HuH-7 (cell line): ENCODE measurements at places on chromosomes 7 and 10.

DNA sequence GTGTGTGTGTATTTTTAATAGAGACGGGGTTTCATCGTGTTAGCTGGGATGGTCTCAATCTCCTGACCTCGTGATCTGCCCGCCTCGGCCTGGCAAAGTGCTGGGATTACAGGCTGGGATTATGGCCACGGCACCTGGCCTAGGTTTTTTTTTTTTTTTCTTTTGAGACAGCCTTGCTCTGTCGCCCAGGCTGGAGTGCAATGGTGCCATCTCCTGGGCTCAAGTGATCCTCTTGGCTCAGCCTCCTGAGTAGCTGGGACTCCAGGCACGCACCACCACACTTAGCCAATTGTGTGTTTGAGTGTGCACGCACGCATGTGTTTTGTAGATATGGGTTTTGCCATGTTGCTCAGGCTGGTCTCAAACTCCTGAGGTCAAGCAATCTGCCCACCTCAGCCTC lies 629.8 kb downstream of the ETV1 start:
- no peak for DNase-seq

DNA sequence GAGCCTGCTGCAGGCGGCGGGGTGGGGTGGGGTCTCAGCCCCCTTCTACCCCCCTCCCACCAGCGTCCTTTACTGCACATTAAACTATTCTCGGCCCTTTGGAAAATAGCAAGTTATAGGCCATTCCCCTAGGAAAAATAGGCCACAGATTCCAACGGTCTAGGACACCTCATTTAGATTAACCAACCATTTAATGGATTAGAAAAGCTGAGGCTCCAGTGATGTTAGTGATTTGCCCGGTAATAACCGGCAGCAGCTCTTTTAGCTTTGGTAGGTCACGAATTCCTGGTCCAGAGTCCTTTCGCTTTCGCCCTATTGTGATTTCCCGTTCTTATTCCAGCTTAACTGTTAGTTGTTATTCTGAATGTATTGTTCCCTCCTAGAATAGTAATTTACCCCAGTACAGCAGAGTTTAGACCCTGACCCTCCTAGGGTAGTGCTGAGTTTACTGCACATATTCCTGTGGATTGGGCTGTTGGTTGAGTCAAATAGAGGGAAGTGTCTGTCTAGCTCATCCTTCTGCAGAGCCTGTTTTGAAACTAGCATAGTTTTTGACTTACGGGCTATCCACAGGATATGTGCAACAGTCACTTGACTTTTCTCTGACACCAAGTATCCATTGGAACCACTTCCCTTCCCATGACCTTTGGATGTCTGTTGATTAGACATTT lies 754 bp downstream of the GSTO1 start:
- no peak for DNase-seq

DNA sequence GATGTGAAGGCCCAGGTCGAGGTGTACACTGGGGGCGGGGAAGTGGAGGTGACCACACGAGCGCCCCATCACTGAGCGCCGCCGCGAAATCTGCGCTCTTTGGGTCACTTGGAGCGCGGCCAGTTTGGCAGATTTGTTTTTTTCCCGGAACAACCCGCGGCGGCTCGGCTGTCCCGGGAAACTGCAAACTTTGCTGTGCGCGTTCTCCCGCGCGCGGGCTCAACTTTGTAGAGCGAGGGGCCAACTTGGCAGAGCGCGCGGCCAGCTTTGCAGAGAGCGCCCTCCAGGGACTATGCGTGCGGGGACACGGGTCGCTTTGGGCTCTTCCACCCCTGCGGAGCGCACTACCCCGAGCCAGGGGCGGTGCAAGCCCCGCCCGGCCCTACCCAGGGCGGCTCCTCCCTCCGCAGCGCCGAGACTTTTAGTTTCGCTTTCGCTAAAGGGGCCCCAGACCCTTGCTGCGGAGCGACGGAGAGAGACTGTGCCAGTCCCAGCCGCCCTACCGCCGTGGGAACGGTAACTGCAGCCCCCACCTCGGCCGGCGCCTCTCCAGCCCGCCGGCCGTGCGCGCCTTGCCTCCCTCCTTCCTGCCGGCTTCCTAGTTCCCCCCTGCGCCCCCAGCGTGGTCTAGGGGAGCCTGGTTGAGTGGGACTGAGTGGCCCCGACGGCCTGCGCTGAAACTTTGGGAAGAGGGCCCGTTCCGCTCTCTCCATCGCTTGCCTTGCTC lies at the start of gene CASP7:
Gene CASP7 (plus strand): TSS at position 450 of the 727 bp plus-strand sequence. CDS start 17,582 bp downstream, outside the sequence.
- peak; percentile 86 for DNase-seq

DNA sequence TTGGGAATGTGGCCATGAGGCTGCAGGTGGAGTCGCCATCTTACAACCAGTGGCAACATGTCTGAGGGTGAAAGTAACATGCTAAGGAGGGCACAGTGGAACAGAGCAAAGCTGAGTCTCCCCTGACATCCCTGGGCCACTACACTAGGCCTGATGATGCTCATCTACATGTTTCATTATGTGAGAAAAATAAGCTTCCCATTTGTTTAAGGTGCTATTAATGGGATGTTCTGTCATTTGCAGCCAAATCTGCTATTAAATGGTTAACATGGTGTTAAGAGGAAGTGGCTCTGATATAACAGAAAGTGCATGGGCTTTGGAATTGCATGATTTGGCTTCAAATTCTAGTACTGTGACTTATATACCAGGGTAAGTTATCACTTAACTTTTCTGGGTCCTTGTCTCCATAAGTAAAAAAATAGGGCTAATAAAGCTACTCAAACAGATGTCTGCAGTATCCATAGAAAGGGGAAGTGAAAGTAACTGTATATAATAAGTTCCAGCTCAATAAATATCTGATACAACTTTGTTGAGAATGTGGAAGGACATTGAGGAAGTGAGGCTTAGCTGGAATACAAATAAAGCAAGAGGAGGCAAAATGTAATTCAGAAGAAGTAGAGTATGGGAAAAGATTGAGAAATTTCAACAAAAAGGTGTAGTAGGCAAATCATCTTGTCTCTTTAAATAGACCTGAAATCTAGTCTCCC lies 158.9 kb downstream of the RTKN2 start:
- no peak for DNase-seq

- DNase-seq: no peak
Measured at GRCh38 chr10:62744136-62744535, 60.4 kb upstream of the ADO start.

- DNase-seq: no peak
Measured at GRCh38 chr7:86914551-86914950, 144.9 kb downstream of the ELAPOR2 start.

GRCh38 chr7:6221340-6222319 lies 50.8 kb downstream of the CYTH3 start:
- DNase-seq: no peak

DNA sequence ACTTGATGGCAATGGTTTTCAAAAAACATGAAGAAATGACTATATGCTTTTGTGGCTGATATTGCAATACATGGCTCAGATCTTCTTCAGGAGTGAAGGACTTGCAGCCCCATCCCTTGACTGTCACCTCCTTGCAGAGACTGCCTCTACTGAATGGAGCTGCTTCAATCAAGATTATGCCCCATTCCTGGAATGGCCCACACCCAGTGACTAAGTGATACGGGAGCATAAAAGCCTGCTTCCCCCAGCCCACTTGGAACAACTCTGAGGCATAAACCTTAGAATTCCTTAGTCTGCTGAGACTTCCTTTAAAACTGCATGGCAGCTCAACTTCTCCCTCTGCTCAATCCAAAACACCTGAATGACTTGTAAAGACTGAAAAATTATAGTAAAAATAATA lies 957.1 kb downstream of the SORCS3 start:
- no peak for DNase-seq

DNA sequence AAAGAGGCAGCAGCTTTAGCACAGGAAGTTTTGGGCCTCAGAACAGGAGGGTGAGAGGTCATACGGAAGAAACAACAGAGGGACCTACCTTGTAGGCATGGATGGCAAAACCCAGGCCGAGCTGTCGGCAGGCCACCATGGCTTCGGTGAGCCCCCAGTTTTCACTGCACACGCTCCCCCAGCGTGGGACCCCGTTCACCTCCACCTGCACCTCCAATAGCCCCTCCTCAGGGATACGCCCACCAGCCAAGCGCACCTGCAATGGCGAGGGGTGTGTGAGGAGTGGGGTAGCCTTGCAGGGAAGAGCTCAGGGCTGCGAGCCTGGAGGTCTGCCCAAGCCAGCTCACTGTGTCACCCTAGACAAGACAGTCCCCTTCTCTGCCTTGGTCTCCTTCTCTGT lies 11.3 kb downstream of the LOXL4 start:
- DNase-seq: no peak

DNA sequence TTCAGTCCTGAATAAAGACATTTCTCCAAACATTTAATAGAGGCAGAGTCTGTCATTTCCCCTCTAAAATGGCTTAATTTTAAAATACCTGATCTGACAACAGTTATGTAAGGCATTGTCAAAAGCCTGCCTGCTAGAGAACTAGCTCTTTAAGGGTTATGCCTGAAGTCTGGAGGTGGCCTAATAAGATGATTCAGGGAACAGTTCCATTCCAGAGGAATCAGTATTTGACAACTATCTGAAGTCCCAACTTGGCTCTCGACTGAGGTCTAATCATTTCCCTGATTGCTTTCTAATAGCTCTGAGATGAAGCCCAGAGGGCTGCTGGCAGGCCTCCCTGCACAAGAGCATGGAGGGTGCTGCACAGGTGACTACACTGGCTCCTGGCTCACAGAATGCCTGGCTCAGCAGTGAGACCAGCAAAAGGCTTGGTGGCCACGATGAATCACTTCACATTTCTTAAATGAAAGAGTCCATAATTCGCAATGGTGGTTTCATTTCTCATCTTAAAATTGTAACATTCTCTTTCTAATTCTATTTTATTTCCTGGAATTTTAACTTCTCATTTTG lies 509.6 kb upstream of the POM121L12 start:
- DNase-seq: no peak

GRCh38 chr7:109179601-109180000 lies 609.9 kb downstream of the DNAJB9 start:
- no peak for DNase-seq

DNA sequence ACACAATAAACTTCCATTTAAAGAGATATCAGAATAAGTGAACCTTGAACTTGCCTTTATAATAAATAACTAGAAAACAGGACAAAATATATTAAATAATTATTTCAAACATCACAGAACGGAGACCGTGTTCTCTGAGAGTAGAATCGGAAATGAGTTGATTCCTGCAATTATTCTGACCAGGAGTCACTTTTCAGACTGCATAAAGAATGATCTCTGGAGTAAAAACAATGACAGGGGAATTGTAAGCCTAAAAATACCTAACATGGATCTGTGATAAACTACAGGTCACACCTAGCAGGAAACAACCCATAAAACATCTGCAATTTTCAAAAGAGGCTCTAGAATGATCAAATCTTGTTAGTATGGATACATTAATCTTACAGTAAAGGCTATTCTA lies 577.5 kb upstream of the SORCS1 start:
- DNase-seq: no peak

- DNase-seq: no peak
Measured at GRCh38 chr7:21916629-21917028, 29.1 kb downstream of the CDCA7L start.

DNA sequence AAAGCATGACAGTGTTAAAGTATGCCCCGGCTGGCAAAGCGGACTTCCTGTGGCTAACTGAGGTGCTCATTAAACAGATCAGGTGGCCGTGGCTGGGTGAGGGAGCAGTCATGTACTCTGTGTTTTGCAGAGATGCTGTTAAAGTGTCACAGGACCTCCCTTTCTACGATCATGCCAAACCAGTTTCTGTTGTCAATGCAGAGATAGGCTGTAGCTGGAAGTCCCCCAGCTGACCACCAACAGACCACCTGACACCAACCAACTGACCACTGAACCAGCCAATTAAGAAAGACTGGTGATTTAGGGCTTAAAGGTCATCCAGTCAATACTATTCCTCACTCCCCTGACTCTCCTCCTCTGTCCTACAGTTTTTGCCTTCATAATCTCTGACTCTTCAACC lies 431.1 kb upstream of the LRGUK start:
- DNase-seq: no peak

GRCh38 chr7:139075031-139075652 lies 34.4 kb downstream of the ZC3HAV1 start:
- peak; percentile 66 for DNase-seq

GRCh38 chr7:29199776-29200175 lies 5.2 kb downstream of the CHN2 start:
- no peak for DNase-seq

DNA sequence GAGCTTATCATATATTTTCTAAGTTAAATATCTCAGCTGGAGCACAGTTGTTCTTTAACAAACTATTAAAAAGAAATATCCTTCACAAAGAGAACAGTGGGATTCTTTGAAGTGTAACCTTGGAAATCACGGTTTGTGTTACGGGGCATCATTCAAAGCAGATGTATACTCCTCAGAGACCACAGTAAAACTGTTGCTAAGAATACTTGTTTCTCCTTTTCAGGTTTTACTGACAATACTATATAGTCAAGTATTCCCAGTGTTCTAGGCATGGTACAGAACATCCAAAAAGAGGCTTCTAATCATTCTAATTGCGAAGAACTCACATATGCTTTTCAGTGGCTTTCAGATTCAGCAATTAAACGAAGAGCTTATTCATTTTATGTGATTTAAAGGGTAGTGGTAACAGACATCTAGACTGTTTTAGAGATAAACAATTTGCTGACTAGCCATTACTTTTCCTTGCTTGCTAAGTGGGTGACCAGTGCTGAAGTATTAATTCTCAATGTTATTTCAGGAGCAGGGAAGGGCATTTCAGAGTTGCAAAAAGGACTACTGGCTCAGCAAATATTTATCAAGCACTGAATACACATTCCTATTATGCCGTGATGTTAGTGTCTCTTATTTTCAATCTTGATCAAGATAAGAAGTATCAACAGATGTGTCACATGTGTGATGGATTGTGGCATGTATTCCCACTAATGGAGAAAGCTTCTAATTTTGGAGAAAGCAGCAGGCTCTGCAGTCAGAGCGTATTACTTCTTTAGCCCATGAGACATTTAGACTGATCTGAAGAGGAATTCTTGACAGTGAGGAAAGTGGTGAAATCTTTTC lies 236.8 kb downstream of the RNLS start:
- no peak for DNase-seq

- no peak for DNase-seq
Measured at GRCh38 chr7:148156233-148156632, 434.3 kb upstream of the C7orf33 start.

DNA sequence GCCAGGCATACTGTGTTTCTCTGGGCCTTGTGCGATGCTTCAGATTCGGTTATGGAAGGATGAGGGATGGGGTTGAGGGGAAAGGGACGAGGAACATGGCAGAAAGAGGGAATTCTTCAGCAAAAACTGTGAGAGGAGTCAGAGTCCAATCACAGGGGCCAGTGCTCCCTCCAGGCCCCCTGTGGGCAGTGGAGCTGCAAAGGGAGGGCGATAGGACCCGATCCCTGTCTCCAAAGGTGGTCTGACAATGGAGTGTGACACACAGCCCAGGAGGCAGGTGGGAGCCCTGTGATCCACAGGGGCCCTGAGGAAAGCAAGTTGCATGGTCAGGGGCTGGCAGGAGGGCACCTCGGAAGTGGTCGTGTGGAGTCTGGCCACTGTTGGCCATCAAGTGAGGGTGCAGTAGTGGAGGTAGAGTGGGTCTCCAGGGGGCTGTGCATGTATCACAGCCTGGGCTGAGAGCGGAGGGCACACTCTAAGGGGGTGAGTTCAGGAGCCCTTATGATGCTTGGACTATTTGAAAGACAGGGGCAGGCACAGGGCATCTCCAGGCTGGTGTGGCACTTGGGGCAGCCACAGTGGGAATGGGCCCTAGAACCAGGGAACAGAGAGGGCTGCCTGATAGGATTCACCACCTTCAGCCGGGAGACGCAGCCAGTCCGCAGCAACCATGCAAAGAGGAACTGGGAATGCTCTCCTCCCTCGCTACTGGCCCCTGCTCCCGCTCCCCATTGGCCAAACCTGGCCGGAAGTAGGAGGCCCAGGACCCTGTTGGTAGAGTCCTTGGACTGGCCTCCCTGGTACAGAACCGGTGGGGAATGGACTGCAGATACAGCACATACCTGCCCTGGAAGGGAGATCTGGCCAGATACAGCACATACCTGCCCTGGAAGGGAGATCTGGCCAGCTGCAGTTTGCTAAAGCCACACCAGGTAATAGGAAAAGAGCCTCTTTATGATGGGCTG lies 115.9 kb downstream of the ADCY1 start:
- DNase-seq: no peak
